A549 treated with DMSO at 1 μM for 4 hours (cell line): ENCODE measurements at places on chromosomes 6 and 20. TPM values are rescaled to one million over a fixed set of nuclear protein-coding genes. Genes with fewer than 3 reads are reported as not detected.

Gene CRYBG1
- 0.46 to 0.92 TPM (median 0.64 TPM) in 5 replicates for total RNA-seq

Gene COL21A1
- 0.56 to 1.4 TPM (median 0.68 TPM) in 5 replicates for total RNA-seq

Gene PLEKHG1
- 0.33 to 0.90 TPM (median 0.50 TPM) in 5 replicates for total RNA-seq

Gene ADAT2
- total RNA-seq = 3.2 to 4.8 TPM (median 4.0 TPM) in 5 replicates

Gene BMP5
- 0.03 to 0.05 TPM in 2 of 5 replicates, not detected in the others for total RNA-seq

Gene BTNL2
- not detected in 5 replicates for total RNA-seq

Gene KCNQ5
- total RNA-seq = 1.4 to 2.7 TPM (median 2.0 TPM) in 5 replicates

Gene YTHDF1
- 57.2 to 62.0 TPM (median 59.1 TPM) in 5 replicates for total RNA-seq

Gene KCNK16
- not detected in 5 replicates for total RNA-seq

Gene RIPOR3
- total RNA-seq = 0.06 TPM in 1 of 5 replicates, not detected in the others

Gene CAGE1
- total RNA-seq = 0.03 to 0.11 TPM in 2 of 5 replicates, not detected in the others

Gene FAM83D
- total RNA-seq = 54.1 to 81.5 TPM (median 73.7 TPM) in 5 replicates

Gene C6orf58
- 0.10 to 0.45 TPM (median 0.24 TPM) in 5 replicates for total RNA-seq

Gene AVP
- not detected in 5 replicates for total RNA-seq

Gene CLVS2
- total RNA-seq = 0.01 to 0.08 TPM (median 0.07 TPM) in 5 replicates
